ENCODE measurements at places on chromosomes 13 and 19. TPM values are rescaled to one million over a fixed set of nuclear protein-coding genes. Genes with fewer than 3 reads are reported as not detected.

Gene PRKCG
- total RNA-seq, result 0.08 TPM

Gene RNF17
- total RNA-seq, result not detected

Gene TNFSF9
- 0.79 TPM for total RNA-seq

Gene ZNF574
- 14.7 TPM for total RNA-seq

Gene NLRP5
- total RNA-seq, result not detected

Gene FCGBP
- 2,896 TPM for total RNA-seq

Gene CCL25
- total RNA-seq, result not detected

Gene ZIC5
- total RNA-seq, result not detected

Gene VSTM2B
- total RNA-seq, result not detected

Gene ACTMAP
- 11.1 TPM for total RNA-seq

Gene CLIP3
- 11.7 TPM for total RNA-seq

Gene LYPD3
- total RNA-seq, result 0.59 TPM

Gene TMEM59L
- 1.4 TPM for total RNA-seq

Gene COL5A3
- total RNA-seq, result 5.5 TPM

Gene NCAN
- total RNA-seq, result not detected
